Activated T-cell treated with anti-CD3 and anti-CD28 coated beads for 4 hours (primary cell): ENCODE measurements at places on chromosomes 16 and 17.

GRCh38 chr17:39618246-39618913 is 8.4 kb upstream of the PPP1R1B start:
- no peak for DNase-seq

GRCh38 chr17:78910497-78911284 is 7.7 kb upstream of the CEP295NL start:
- no peak for DNase-seq

DNA sequence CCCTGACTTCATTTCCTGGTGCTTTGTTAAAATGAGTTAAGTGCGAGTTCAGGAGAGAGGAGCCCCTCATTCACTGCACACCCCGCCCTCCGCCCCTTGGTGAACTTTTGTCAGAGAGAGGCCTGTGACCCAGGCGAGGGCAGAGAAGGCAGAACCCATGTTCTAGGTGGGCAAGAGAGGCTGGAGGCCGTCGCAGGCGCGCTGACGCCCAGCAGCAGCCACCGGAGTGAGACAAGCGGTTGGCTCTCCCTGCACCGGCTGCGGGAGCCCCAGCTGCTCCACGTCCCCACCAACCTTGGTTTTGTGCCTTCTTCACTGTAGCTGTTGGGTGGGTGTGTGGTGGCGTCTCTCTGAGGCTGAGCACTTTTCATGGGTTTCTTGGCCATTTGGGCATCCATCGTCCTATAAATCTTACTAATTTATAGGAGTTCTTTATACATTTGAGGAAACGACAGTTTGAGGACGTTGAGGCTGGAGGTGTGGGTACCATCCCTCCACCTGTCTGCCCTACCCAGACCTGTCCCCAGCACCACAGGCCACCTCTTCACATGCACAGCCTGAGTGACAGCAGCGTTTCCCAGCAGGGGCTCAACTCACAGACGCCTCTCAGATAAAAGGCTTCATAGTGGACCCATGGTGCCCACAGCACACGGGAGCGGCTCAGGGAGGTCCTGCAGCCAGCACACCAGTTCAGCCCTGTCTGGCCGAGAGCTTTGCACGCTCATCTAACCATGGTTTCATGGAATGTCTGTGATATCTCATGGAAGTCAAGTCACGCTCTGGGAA is 45.2 kb upstream of the CBFA2T3 start:
- no peak for DNase-seq

DNA sequence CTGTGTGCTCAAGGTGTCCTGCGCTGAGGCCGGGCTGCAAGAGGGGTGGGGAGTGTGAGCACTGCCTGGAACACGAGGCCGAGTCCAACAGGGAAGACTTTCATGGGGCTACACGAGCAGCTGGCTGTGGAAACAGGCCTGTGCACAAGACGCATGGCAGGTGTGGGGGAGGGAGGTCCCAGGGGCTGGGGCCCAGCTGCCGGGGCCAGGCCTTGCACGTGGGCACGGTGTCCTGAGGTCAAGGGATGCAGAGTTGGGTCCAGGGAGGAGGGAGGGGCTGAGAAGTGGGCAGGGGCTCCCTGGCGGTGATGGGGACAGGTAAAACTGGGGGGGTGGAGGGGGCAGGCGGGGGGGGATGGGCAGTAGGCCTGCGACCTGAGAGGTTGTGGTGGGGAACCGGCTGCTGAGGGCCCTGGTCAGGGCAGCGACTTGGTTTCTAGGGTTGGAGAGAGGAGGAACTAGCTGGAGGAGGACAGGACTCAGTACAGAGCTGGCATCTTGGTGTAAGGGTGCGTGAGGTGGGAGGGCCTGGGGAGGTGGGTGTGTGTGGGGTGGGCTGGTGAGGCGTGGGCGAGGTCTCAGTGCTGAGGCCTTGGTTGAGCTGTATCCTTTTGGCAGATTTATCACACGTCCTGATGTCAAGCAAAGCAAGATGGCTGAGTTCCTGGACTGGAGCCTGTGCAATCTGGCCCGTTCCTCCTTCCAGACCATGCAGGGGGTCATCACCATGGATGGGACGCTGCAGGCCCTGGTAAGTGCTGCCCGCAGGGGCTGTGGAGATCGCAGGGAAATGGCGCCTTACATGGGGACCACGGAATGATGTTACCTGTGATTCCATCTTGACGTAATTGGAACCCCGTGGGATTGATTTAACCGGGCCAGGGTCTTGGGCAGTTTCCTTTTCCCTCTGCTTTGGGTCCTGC is 29.4 kb downstream of the TBCD start:
- no peak for DNase-seq

DNA sequence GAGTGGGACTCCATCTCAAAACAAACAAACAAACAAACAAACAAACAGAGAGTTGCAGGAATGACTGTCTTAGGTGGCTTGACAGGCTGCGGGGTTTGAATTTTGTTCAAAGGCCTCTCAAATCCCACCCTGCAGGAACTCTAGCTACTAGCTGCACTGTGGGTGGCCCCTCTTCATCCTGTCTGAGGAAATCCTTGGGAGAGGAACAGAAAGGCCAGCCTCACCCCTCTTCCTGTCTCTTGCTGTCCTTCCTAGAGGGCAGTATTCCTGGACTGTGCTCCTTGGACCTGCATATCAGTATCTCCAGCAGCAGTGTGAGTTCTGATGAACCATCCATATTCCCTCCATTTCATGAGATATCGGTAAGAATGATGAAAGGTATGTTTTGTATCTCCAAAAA is 2.0 kb upstream of the CCDC92B start:
- no peak for DNase-seq

DNA sequence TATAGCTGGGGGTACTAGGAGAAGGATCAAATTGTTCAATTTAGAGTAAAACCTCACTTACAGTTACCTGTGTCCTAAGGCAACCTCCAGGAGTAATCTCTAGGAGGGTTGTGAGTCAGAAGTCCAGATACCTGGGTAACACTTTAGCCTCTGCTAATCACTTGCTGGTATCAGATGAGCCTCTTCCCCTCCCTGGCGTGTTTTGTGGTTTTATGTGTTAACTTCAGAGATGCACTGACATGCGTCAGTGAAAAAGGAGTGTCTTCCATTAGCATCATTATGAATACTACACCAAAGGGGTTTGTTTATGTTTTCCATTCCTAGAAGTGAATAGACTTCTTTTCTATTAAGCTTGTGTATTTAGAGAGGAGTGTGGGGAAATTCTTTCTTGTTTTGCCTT is 208.2 kb downstream of the FTO start:
- no peak for DNase-seq

DNA sequence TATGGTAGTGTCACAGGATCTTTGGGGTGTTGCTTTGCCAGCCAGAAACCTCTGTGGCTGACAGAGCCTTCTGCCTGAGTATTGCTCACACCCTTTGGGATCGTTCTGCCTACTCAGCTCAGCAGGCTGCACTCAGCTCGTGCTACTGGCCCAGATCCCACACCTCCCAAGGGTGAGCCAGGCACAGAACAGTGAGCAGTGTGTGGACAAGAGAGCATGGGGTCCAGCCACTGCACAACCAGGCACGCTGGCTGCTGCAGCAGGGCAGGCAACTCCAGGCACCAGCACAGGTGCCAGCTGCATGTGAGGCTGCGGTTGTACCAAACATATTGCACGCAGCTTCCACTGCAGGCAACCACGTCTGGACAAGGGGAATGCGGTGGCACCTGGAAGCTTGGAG is 84.9 kb downstream of the CYB561 start:
- DNase-seq = no peak

GRCh38 chr16:24983561-24983960 is 31.6 kb downstream of the ARHGAP17 start:
- DNase-seq = no peak
